HFFc6 (cell line): ENCODE measurements at places on chromosomes 11 and 22. TPM values are rescaled to one million over a fixed set of nuclear protein-coding genes. Genes with fewer than 3 reads are reported as not detected.

DNA sequence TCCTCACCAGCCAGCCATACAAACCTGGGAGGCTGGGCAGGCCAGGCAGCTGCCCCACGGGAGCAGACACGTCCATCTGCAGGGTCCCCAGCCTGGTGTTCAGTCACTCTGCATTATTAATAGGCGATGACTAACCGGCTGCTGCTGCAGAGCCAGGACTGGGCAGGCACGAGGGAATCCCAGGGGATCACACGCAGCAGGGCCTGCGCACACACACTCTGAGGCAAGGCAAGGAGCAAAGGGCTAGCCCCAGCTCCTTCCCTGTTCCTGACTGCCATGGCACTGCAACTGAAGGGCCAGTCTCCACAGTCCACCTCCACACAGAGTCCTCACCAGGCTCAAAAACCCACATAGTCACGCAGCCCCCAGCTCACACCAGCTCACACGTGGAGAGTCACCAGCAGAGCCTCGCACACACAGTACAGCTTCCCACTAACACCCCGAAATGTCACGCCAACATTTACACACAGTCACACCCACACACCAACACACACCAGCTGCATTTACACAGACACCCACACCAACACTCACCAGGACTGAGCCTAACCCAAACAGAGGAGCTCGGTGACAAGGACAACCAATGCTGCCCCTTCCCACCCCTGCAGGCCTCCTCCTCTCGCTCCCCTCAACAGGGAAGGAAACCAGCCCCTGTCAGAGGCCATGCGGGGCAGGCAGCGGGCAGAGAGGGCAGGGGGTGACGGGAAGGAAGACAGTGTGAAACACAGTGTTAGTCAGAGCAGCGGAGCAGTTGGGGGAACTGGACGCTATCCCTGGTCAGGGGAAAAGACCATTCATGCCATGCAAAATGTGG lies 47.3 kb downstream of the NRXN2 start:
- peak; percentile 80 for DNase-seq

DNA sequence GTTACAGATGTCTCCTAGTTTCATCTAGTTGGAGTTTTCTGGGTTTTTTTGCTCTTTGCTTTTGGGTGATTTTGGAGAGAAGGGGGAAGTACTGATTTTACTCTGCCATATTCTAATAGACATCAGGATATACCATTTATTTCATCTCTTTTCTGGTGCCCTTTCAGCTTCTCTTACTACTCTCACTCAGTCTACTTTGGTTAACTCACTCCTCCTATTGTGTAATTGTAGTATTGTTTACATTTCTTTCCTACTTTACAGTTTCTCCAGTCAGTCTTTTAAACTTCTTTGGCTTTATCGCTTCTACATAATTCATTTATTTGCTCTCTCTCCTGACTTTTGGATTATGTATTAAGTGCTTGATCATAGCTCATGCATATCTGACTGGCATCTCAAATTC lies 6.5 kb downstream of the ANKRD42 start:
- DNase-seq, result no peak

- peak; percentile 28 for DNase-seq
These were observed 28.9 kb downstream of the SIK2 start for GRCh38 chr11:111631024-111631665.

DNA sequence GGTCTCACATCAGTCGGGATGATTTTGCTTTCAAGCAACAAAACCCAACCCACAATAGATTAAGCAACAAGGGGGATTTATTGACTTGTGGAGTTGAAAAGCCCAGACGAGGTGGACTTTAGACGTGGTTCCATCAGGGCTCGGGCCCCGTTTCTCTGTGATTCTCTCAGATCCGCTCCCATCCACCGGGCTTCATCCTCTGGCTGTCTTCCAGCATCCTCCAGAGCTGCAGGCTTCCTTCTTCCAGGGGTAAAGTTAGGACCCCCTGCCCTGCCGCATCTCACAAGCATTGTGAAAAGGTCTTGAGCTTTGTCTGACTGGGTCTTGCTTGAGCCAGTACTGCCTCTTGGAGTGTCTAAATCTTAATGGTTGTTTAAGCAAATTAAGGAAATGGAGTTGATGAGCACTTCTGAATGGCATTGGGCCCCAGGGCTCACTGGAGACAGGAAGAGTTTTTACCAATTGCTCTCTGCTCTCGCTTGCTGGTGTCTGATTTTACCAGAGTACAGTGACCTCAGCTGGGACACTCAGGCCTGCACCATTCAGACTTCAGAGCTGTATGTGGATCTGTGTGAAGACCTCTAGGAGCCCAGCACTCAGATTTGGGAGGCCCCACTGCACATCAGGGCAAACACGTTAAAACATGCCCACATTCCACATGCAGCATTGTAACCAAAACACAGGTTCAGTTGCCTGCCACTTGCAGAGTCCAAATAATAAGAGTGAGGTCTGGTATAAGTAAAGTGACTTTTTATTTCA lies 13.5 kb upstream of the FTH1 start:
- DNase-seq, result no peak

DNA sequence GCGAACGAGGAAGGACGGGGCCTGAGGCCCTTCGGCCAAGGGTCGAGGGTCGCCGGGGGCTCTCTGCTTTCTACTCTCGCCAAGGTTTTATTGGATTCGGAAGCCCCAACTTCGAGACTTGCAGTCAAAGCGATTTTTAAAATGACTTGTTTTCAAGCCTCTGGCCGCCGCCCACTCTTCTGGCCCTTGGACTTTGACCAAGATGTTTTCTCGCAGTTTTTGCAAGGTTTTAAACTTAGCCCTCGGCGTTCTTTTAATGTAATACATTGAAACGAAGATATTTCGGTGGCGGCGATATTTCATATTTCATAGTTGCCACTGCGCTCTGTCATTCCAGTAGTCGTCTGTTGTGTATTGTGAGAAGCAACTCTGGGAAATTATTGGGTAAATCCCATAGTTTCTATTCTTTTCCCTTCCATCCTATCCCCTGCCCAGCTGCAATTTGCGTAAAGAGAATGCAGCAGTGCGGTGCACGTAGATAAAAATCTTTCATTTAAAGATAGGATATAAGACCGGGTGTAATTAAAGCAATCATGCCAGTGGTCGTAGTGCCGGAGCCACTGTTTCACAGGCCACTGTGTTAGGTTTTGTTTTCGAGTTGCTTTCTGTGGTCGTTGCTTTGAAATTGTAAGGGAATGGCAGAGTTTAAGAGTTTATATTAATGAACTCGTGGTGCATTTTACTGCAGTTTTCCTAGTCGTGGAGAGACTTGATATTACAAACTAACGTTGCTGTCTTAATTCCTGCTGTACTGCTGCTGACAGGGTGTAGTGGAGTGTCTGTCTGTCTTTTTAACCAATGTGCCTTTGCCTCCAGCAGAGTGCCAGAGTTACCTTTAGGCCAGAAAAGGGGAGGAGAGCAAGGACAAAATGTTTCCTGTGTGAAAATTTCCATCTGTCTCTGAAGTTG lies 702 bp downstream of the BIRC2 start:
- peak; percentile 35 for DNase-seq

- DNase-seq, result no peak
These were observed 17.7 kb upstream of the SMIM35 start for GRCh38 chr11:118104491-118104890.

DNA sequence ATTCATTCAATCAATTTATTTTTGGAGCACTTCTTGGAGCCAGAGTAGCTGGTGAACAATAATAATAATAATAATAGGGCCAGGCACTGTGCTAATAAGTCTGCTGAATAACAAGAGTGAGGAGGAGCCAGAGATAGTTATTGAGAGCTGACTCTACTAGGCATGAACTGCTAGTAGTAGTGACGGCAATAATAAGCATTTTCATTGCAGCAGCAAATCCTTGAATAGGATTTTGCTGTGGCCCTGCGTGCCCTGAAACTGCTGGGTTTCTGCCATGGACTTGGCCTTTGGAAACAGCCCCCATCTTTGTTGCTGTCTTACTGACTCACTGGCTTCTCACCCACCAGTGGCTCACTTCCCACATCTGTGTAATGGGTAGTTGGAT lies 545.9 kb downstream of the MIAT start:
- DNase-seq, result no peak

RBMXL2 gene
- not detected in 3 replicates for total RNA-seq

ZP1 gene
- 0.30 TPM in 1 of 3 replicates, not detected in the others for total RNA-seq

CDCA5 gene
- total RNA-seq, result 13.6 and 26.9 TPM in 2 replicates

SHANK3 gene
- total RNA-seq, result 0.60 to 0.97 TPM (median 0.87 TPM) in 3 replicates

ARHGAP8 gene
- total RNA-seq, result not detected in 3 replicates

SBF2 gene
- total RNA-seq, result 25.2 to 33.7 TPM (median 28.7 TPM) in 3 replicates

APOA4 gene
- total RNA-seq, result not detected in 2 replicates

ZNF214 gene
- total RNA-seq, result 1.1 to 2.7 TPM (median 1.3 TPM) in 3 replicates

MS4A4E gene
- not detected in 3 replicates for total RNA-seq
